ENCODE measurements at places on chromosomes 6 and 20.

DNA sequence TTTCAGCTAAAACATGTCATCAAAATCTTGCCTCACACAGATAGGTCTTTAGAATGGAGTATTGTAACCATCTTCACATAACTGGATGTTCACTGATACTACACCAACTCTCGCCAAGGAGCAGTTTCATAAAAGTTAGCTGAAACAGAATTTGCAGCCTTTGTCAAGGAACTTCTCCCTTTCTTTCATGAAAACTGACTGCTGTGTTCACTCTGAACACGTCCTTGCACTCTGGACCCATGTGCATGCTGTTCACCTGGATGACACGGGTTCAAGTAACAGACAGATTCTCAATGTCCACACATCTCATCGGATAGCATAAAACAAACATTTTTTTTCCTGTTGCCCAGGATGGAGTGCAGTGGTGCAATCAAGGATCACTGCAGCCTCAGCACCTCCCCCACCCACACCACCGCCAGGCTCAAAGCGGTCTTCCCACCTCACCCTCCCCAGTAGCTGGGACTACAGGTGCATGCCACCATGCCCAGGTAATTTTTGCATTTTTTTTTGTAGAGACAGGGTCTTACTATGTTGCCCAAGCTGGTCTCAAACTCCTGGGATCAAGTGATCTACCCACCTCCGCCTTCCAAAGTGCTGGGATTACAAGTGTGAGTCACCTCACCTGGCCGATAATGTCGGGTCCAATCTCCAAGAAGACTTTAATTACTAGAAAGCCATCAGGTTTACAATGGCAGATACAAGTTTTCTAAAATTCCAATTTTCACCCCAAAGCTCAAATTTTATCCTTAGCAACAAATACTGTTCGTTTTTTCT is 9.4 kb downstream of the DIDO1 start:
- DNase-seq = no peak

GRCh38 chr6:90887764-90888163 is 300.9 kb upstream of the MAP3K7 start:
- DNase-seq = no peak

DNA sequence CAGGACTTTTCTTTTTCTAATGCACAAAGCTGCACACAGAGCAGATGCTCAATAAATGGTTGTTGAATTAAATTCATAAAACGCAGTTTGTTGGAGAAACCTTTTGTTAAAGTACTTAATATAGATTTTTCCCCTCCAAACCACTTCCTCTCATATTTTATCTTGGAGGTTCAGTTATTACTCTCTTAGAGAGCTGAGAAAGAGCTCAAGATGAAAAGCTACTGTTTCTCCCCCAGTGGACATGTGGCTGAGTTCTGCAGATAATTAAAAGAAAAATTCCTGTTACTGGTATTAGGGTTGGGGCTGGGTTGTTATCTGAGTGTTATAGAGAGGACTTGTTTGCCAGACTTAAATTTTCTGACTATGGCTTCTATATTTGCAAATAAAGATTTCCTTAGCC is 294.0 kb downstream of the TBC1D7 start:
- DNase-seq = no peak

GRCh38 chr6:133169901-133170300 is 71.3 kb upstream of the EYA4 start:
- DNase-seq = no peak

- DNase-seq = no peak
Observed at GRCh38 chr6:3280091-3280490, 21.3 kb downstream of the PSMG4 start.

- no peak for DNase-seq
Observed at GRCh38 chr20:47281376-47281775, 75.1 kb downstream of the ZMYND8 start.

GRCh38 chr6:160386869-160387530 is 38.8 kb downstream of the SLC22A3 start:
- DNase-seq = no peak

GRCh38 chr20:37396416-37397075 is 50.6 kb downstream of the SRC start:
- DNase-seq = no peak

GRCh38 chr20:13283869-13284829 is 63.1 kb downstream of the ISM1 start:
- no peak for DNase-seq

- DNase-seq = no peak
Observed at GRCh38 chr20:45583502-45583901, 4.4 kb upstream of the WFDC8 start.

DNA sequence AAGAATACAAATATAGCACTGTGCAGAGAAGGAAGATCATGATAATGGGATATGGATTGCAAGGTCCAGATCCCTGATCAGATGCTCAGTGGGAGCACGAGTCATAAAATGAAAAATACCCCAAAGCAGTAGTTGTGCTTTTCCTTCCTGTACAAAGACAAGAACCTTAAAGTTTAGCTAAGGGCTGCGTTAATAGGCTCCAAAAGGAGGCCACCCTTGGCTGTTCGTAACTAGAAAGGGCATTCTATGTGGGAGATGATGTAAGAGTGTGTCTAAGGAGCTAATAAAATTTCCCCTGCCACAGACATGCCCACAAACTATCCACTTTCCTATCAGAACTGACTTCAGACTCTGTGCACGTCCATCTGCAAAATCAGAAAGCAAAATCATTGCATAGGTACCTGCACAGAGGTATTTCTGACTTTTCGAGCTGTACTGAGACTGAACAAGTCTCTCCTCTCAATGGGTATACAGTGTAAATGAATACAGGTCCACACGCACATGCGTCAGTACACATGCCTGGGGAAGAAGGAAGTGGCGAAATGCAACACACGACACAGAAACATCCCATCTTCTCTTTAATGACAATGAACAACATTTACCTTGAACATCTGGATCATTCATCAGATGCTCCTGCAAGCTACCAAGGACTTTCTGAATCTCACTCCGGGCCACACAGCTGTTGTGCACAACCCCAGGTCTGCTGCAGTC is 16.9 kb upstream of the ANKRD60 start:
- DNase-seq = no peak

DNA sequence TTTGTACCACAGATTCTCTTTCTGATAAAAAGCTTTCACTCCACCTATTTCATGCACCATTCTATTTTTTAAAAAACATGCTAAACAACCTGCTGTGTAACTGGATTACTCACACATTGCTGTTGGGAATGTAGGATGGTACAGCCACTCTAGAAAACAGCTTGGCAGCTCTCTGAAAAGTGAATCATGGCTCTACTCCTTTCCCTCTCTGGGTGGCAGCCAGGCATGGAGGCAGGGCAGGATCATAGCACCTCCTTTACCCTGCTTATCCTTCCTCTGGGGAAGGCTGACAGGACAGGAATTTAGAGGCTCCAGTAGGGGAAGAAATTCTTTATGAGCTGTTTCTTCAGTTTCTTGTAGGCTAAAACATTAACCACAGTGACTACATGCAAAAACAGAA is 6.7 kb upstream of the VNN2 start:
- DNase-seq = no peak

GRCh38 chr6:161631676-161632194 is 357.9 kb upstream of the AGPAT4 start:
- no peak for DNase-seq

GRCh38 chr6:33856655-33857054 is 52.9 kb upstream of the MLN start:
- DNase-seq = no peak

DNA sequence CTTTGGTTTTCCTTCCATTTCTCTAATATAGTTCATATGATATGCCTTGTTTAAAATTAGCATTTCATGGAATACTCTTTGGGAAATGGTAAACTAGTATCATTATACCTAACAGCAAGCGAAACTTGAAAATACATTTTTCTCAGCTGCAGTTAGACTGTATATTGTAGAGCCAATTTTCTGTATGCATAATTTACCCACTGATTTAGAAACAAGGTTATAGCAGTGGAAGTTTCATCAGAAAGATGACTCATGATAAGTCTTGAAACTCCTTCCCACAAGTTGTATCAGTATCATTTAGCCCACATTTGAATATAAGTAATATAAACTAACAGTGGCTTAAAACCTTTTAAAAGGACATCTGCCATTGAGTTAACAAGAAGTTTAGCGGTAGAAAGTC is 164.8 kb upstream of the BMP5 start:
- no peak for DNase-seq

GRCh38 chr20:51359947-51360346 is 182.6 kb downstream of the NFATC2 start:
- DNase-seq = no peak

- no peak for DNase-seq
Observed at GRCh38 chr20:38127920-38128528, 37.0 kb downstream of the TGM2 start.

DNA sequence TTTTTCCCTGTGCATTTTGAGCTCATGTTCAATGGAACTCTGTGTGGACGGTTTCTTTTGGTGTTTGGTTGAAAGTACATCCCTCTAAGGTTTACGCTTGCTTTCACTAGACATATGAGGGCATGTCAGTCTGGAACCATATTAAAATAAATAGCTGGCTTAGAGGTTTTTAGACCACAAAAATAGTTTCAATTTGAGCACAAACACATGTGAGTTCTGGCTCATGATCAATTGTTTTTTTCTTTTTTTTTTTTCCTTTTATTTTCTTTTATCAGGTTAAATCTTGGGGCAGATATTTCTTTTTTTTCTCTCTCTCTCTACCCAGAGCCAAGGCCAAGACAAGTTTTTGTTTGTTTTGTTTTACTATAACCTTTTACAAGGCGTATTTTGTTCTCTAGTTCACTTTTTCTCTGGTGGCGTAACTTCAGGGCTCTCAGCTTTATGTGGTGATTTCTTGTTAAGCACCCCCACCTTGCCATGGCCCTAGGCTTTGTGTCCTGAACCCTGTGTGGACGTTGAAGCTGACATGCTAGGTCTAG is 92.9 kb downstream of the SHLD1 start:
- DNase-seq = no peak

DNA sequence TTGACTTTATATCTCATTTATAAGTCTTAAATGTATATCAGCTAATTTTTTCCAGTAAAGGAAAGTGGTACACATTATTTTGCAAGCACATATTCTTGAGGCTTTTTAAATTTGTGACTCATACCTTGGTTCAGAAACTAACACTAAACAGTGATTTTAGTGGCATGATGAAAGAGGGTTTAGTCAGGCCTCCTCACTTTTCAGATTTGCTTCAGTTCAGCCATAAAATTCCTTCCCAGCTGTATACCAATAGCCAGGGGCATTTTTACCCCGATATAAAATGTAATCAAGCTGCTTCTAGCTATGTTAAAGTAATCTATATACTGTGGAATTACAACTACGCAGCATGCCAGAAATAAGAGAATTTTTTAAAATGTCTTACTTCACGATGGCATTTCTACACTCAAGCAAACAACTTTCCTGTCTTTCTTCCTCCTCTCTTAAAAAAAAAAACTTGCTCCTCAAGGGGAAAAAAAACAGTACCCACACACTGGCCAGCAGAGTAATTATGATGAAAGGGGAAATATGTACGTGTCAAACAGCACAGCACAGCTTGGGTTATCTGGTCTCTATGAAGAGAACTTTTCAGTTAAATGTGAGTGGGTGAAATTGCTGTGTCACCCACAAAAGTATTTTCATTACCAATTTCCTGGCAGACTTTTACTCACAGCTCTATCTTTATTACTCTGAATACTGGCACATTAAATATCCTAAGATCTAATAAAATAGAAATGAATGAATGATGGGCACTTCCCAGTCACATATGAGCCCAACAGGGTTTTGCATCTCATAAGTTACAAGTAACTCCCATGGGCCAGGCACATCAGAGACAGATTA is 244.8 kb upstream of the TENT5A start:
- no peak for DNase-seq

DNA sequence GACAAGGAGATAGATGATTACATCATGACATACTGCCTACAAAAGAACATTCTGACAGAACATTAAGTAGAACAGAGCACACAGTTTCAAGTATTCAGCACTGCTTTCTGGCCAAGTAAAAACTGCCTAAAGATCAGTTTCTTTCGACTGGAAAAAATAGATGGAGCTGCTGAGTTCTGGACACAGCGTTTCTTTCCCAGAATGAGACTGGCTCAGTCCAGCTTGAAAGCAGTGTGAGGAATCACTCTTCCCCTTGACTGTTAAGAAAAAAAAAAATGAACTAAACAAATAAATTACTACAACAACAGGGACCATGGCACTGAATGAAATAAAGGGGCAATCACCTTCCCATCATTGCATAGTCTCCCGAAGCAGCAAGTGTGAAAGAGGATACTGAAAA is 4.4 kb upstream of the LYRM2 start:
- DNase-seq = no peak
